ENCODE measurements at places on chromosomes 12 and 14.

GRCh38 chr14:63904724-63905123 lies 51.9 kb downstream of the SYNE2 start:
- no peak for DNase-seq

- no peak for DNase-seq
Measured at GRCh38 chr12:48198985-48199384, 4.1 kb downstream of the OR10AD1 start.

GRCh38 chr12:93533310-93533709 lies 39.2 kb upstream of the SOCS2 start:
- no peak for DNase-seq

DNA sequence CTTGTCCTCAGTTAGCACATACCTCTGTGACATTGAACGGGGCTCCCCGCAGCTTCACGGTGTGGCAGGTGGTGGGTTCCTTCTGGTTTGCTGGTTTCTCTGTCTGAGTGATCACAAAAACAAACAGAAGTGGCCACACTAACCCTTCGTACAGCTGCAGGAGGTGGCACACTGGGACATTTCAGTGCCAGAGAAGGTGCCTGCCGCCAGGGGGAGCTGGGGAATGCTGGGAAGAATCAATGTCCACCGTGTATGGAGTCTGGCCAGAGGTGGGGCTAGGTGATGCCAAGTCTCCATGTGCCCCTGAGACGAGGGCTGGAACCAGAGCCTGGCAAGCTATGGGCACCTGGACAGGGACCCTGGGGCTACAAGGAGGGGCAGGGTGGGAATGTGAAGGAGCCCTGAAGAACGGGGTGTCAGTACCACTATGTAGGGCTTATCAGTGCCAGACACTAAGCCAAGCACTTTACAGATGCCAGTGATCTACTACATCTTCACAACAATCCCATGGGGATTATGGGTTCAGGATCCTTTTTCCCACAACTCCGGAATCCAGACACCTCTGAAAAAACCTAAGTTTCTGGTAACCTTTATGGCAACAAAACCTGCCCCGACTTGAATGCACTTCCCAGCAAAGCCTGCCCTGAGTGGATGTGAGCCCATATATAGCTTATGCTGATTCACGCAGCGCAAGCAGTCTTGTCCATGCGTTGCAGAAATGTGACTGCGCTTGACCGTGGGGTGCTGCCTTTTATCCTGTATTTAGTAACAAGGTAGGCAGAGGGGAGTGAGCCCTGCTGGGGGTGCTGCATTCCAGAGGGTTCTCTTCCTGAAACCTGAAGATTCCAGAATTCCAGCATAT lies 10.8 kb downstream of the RBM19 start:
- DNase-seq = no peak

- DNase-seq = no peak
Measured at GRCh38 chr12:114478865-114479264, 72.9 kb upstream of the TBX5 start.

DNA sequence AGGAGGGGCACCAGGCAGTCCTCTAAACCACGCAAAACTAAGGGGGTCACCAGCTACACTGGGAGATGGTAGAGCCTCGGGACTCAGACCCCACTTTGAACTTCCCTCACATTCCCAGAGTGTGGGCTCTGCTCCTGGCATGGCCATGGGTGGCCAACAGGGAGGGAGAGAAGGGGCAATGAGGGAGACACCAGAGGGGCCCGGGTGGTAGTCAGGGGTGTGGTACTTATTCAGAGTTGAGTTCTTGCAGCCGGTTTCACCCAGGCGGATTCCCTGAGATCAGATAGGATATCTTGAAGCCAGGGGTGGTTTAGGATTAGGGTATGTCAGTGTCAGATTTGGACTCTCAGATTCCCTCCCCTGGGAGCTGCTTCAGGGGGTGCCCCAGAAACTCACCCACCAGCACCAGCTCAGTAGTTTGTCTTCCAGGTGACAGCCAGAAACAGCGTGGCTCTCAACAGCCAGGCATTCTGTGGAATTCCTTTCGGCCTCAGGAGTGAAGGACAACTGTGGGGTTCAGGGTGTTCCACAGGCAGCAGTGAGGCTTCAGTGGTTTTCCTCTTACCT lies 56.0 kb downstream of the ELK3 start:
- DNase-seq = no peak

GRCh38 chr14:44428231-44428945 lies 78.7 kb downstream of the FSCB start:
- DNase-seq = no peak

DNA sequence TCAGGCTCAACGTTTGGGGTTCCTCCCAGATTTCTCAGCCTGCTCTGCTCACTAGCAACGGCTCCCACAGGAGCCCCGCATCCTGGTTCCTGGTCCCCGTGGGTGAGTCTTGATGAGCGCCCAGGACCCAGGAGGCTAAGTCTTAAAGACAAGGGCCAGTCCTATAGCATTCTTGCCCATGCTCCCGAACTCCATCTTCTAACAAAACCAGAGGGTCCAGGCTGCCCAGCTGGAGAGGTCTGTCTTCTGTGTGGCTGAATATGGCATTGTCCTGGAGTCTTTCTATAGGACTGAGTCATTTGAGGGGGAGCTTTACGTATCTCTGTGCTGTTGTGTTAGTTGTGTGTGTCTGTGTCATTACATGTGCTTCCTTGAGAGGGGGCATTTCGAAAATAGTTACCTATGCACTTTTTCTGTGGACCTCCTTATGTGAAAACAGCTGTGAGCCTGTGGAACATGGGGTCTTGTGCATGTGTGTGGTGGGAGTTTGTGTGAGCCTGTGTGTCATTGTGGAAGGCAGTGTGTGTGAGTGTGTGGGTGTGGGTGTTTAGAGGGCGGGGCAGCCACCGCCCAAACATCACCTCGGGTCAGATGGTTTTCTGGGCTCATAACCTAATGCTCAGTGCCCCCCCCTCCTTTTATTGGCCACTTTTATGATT lies 9.1 kb upstream of the TBX5 start:
- no peak for DNase-seq

DNA sequence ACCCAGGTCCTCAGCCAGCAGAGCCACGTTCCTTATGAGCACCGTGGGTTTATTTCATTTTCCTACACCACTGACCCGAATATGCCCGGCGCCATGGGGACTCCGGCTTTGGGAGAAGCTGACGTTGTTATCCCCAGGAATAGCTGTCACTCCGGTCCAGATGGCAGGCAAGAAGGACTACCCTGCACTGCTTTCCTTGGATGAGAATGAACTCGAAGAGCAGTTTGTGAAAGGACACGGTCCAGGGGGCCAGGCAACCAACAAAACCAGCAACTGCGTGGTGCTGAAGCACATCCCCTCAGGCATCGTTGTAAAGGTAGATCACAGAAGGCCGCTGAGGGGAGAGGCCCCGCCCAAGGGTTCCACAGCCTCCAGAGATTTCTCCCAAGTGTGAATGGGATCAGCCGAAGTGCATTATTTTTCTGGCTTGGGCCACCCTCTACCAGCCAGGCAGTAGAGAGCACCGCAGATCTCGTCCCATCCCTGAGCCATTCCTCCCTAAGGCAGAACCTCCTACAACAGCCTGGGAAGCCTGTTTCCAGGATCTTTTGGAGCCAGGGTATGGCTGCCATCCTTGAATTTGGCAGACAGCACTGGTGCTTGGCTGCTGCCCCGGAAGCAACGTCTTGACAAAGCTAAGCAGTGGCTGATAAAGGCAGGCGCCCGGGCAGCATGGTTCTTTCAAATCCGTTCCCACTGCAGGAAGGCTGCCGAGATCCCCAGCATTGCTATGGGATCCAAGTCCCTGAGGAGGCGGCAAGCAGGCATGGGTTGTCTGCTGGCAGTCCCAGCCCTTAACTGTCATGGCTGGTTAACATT lies 17.8 kb downstream of the CDK2AP1 start:
- no peak for DNase-seq

DNA sequence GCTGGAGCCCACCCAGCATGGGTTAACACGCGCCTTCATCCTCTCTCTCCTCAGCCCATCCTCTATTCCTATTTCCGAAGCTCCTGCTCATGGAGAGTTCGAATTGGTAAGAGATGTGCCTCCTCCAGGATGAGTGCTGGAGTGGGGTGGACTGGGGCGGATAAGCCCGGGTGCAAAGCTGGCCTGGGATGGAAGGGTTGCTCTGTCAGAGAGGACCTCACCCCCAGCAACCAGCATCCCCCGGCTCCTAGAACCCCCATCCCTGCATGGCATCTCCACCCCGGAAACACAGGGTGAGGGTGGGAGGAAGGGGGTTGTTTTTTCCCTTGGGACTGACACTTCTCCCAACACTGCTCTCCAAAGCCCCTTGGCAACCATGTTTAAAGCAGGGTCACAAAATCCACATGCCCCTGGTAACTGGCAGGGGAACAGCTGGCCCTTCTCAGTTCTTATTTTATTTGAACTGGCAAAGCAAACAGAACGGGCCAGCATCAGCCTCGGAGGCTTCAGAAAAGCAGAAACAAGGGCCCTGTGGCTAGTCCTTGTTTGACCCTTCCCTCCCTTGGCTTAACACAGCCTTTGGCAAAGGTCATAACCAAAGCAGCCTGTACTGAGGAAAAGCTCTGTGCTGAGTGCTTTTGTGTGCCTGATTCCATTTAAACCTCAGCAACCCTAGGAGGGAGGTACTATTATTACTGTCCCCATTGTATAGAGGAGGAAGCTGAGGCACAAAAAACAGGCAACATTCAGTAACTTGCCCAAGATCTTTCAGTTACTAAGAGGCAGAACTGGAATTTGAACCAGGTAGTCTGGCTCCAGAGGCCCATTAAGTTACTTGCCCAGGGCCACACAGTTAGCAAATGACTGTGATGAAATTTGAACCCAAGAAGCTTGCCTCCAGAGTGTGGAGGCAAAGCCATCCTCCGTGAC lies 4.2 kb downstream of the GSTZ1 start:
- DNase-seq = no peak

DNA sequence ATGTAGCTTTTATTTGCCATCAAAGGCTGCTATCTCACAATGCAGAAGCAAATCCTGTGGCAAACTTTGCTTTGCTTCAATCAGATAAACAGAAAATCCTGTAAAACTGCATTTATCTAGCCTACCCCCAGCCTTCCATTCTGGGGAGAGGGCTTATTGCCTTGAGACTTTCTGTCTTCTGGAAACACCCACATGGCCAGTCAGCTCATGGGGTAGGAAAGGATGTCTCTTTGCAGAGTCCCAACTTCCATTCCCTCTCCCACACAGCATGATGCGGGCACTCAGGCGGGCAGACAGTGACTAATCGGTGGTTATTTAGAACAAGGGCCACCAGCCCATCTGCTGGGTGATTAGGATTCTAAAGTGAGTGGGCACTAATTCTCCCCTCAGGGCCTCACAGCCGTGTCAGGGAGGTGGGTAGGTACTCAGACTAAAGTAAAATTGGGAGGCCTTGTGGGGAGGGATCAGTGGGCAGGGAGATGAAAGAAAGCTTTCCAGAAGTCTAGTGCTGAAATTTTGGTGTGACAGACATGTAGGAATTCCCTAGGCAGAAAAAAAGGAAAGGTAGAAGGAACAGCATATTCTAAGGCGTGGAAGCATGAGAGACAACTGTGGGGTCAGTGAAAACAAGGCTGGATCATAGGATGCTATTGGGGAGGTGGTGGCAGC lies 720.5 kb downstream of the VRK1 start:
- DNase-seq = no peak

DNA sequence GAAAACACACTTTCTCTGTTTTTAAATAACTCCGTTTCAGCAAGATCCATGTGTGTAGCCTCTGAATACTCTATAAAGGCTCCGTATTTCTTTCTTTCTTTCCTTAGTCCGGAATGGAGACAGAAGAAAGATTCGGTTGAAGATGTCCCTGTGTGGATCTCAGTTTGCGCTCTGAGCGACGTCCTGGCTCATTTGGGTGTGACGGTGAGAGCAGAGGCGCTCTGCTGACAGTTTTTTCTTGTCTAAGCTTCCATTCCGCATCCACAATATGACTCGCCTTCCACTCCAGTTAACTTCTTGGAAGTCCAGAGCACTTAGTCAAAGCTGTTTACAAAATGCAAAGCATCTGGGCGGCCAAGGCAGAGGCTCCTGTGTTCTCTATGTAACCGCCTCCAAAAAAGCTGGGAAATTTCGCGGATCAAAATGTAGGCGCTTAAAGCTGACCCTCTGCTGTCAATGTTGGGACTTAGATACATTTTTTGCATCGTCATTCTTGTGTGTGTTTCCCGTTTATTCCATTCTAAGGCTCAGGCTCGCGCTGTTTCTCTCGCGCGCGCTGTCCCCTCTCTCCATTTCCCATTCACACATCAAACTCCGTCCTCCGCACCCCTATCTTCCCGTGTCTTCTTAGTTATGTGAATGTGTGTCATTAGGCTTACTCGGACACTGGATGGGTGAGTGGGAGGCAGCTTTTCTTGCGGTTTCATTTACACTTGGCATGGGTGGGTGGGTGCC lies 880 bp upstream of the FLRT2 start:
- DNase-seq = peak; percentile 72

DNA sequence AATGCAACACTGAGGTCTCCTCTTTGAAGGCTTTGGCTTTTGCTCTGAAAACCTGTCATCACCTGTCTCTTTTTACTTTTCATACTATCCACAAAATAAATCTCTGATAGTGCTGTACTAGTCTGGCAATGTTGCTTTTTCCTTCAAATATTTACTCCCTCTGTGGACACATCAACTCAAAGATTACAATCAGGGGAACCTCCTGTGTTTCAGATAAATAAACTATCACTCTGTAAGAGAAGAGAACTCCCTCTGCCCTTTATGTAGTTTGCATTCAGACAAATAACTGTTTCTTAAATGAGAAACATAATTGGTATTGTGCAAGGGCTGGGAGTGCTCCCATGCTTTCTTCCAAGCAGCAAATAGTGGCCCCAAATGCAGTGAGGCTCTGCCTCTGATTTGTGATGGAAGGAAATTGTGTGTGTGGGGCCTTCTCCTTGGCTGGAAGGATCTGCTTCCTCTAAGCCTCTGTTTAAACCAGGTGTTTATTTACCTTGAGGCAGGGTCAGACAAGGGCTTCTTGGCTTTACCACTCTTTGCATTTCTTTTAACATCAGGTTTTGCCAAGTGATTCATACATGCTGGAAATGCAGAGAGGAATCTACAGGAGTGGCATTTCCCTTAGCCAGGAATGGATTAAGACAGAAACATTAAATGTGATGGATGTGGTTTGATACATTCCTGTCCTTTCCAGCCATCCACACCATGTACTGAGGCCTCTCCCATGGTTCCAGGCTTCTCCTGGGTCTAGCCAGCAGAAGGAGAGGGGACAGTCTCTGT lies 69.0 kb downstream of the AKAP6 start:
- no peak for DNase-seq

DNA sequence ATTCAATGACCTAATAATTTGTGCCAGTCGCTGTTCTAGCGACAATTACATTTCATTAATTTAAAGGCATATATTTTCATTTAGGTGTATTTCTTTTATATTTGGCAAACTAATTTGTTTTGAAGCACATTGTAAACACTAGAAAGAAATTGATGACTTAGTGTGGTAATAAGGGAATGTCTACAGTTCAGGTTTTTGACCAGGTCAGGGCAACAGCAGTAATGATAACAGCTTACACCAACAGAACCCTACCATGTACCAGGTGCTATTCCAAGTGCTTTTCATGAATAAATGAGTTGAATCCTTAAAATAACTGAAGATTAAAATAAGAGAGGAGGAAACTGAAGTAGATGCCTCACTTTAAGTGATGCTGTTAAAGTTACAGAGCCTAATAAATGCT lies 85.4 kb upstream of the SLC38A2 start:
- no peak for DNase-seq

DNA sequence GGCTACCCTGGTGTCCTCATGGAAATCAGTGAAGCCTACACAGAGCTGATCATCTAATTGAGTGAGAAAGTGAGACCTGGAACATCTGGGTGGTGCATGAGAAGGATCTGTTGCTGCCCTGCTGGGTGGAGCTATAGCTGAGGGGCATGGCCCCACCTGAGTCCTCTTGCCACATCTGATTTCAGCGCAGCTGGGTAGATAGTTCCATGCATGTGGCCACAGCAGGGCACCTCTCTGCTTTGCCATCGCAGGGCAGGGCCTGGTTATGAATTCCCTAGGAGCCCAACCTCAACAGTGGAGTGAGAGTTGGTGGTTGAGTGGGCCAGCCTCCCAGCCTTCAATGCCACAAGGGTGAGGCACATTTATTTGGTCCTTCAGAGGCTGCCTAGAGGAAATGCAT lies 407.8 kb downstream of the BCL11B start:
- DNase-seq = no peak
